Renal pelvis (tissue), 12 donors: ENCODE measurements at places on chromosomes 12 and 14. TPM values are rescaled to one million over a fixed set of nuclear protein-coding genes. Genes with fewer than 3 reads are reported as not detected.

DNA sequence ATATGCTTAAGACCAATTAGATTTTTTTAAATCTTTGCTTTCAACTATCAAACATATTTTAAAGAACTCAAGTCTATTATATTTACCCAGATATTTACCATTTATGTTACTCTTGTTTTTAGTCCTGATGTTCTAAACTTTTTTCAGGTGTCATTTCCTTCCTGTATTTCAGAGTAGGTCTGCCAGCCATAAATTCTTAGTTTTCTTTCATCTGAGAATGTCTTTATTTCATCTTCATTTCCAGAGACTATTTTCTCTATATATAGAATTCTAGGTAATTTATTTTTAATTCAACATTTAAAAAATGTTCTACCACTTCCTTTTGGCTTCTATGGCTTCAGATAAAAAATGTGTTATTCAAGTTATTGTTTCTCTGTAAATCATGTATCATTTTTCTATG is 218.2 kb upstream of the AMIGO2 start:
- DNase-seq: no peak

GRCh38 chr12:67517181-67517887 is 131.2 kb upstream of the DYRK2 start:
- DNase-seq: no peak

- no peak for DNase-seq
These were observed 3.7 kb upstream of the TAS2R19 start for GRCh38 chr12:11026118-11026517.

DNA sequence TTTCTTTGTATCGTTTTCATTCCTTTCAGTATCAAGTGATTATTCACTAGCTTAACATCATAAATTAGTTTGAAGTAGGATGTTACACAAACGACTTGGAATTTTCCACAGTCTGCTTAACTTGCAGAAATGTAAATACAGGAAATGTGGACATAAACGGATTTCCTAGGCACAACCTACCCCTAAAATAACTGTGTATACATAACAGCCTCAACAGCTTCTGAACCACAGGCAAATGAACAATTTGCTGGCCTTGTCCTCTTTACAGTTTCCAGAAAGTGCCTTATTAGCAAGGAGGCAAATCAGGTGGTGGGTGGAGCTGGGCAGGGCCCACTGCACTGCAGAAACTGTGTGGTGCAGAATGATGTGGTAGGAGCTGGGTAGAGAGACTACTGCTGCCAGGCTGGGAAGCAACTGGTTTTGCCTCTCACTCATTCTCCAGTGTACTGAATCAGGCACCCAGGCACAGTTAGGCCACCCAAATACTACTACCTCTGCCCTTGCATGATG is 14.1 kb downstream of the DRAM1 start:
- peak; percentile 31 for DNase-seq

- no peak for DNase-seq
These were observed 145.8 kb downstream of the DICER1 start for GRCh38 chr14:95011445-95012006.

DNA sequence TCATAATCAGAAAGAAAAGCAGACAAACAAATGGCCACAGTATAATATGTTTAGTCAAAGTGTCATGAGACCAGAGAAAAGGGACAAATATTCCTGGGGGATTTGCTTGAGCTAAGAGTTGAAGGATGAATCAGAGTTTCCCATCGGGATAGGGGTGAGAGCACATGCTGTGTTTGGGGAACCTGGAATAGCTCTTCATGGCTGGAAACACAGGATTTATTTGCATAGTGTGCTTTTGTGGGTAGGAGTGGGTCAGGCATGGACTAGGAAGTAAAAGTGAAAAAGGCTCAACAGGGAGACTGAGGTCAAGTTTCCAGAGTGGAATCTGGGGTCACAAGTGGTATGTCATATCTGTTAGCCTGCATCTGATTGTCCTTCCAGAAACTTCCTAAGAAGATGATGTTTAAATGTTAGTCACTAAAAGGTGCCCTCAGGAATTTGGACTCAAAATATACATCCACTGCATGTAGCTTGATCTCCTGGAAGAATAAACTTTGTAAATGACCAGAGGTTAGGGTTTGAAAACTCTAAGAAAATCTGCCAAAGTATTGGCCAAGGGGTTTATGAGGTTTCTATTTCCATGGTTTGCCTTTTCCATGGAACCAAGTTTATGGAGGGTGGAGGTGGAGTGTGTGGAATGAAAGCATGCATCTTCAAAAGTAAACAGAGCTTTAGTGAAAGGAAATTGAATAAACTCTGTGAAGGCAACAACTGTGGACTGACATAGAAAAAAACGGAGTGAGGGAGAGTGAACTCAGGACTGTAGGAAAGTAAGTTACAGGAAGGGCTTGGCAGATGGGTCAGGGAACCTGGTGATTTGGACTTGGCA is 344.6 kb downstream of the C12orf75 start:
- no peak for DNase-seq

The BICDL1 gene
- 32.4 TPM for polyA plus RNA-seq

The KRT7 gene
- polyA plus RNA-seq: 64.3 TPM

The KLHL33 gene
- polyA plus RNA-seq: 0.27 TPM

The OXA1L gene
- polyA plus RNA-seq: 130 TPM
